ENCODE measurements at places on chromosomes 5 and 9.

DNA sequence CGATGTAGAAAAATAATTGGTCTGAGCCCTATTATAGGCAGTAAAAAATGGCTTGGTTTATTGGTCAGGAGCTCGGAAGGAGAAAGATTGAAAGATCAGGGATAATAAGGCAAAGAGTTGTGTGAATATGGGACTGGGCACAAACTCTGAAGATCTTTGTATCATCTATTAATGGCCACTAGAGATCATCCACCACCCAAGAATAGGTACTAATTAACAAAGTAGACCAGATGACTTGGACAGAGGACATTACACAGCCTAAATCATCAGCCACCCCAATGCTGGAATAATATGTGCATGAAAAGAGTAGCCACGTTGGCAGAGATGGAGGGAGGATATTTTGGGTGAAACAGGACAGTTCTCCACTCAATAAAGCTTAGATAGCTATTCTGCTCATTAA is 364.1 kb downstream of the EFNA5 start:
- DNase-seq = no peak

DNA sequence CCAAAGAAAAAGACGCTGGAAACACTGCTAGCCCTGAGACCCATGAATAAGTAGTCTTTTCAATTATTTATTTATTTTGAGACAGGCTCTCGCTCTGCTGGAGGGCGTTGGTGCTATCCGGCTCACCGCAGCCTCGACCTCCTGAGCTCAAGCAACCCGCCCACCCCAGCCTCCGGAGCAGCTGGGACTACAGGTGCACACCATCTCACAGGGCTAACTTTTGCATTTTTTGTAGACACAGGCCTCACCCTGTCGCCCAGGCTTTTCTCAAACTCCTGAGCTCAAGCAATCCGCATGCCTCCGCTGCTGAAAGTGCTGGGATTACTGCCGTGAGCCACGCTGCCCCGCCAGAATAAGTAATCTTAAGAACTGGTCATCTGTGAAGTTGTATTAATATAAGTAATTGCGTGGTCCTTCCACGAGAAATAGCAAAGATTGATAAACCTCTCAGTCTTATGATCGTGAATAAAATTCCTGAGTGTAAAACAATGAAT is 1.6 kb downstream of the ANXA2R start:
- no peak for DNase-seq

DNA sequence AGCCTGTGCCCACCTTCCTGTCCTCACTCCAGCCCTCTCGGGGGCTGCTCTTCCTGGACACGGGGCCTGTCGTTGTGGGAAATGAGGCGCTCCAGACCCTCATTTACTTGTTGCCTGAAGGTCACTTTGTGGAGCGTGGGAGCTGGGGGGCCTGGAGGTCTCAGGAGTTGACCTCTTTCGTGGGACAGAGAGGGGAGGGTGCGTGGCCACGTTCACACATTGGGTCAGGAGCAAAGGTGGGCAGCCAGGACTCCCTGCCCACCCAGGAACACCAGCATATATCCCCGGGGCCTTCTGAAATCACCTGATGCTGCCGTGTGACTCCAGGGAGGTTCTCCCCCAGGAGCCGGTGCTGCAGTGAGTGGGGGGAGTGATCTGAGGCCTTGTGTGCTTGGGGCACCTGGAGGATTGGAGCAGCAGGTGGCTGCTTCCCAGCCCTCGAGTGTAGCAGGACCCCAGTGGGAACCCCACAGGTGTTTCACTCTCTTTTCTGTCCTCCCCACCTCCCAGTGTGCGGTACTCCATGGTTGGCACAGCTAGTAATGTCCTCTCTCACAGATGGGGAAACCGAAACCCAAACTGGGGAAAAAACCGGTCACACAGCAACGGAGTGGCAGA is 20.3 kb downstream of the NCS1 start:
- DNase-seq = no peak

DNA sequence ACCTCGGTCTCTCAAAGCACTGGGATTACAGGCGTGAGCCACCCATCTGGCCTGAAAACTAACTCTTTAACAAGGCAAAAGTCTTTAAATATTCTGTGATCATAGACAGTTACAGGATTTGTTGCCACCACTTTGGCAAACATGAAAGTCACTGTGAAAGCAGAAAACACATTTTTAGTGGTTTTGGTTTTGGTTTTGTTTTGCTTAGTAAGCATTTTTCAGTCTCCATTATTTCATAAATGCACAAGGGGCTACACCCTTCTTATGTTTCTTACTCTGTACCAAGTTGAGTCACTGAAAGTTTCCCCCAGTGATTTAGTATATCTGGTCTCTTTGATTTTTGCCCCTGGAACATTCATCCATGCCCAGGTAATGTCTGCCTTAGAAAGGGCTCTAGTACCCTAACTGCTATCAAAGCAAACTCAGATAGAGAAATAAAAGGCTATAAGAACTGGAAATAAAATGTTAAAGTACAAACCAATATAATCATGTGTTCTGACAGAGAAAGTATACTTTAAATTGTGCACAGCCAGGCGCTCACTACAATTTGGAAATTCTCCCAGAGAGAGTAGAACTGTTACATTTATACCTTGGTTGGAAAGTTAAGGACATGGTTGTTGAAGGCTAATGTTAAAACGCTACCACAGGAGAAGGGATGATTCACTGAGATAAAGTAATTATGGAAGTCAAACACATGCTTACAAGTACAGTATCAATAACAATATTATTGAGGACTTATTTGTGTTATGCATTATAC is 1022.5 kb upstream of the DMAC1 start:
- DNase-seq = no peak

DNA sequence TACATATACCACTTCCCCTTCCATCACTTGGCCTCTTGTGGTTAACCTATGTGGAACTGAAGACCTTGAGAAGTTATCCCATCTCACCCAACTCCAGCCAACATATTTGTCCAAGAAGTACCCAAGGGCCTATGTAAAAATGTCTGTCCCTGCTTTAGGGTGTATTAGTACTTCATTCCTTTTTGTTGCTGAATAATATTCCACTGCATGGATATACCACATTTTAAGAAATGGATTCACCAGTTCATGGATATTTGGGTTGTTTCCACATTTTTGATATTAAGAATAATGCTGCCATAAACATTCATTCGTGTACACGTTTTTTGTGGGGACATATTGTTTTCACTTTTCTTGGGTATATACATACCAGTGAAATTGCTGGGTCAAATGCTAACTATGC is 28.6 kb downstream of the IDNK start:
- no peak for DNase-seq

GRCh38 chr9:95147452-95148207 is 169.9 kb downstream of the FANCC start:
- DNase-seq = no peak

GRCh38 chr5:40680741-40681362 is 1.1 kb downstream of the PTGER4 start:
- DNase-seq = peak; percentile 41

DNA sequence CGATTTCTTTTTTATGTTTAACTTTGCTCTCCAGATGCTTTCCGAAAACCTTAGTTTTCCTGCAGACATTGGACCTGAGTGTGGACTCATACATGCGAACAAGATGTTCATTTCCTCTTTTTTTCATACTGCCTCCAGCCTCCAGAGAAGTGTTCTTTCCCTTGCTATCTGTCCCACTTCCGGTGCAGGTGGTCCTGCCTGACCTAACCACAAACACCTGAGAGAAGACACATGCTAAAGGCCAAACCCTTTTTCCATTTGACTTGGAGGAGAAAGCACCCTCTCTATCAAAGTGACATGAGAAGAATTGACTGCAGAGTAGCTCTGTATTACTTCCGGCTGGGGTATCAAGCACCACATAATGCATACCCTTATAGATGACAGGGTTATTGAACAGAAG is 334.0 kb downstream of the ARHGEF28 start:
- no peak for DNase-seq

- DNase-seq = no peak
Observed at GRCh38 chr5:170292179-170293104, 5.1 kb downstream of the LCP2 start.

DNA sequence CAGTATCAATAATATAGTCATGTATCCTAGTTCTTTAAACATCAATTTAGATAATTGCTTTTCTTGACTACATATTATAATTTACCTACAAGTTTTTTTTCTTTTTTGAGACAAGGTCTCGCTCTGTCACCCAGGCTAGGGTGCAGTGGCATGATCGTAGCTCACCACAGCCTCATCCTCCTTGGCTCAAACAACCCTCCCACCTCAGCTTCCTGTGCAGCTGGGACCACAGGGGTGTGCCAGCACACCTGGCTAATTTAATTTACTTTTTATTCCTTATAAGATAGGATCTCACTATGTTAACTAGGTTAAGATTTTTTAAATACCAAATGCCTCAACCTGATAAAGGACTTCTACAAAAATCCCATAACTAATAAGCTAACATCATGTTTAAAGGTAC is 21.1 kb downstream of the UIMC1 start:
- DNase-seq = no peak

DNA sequence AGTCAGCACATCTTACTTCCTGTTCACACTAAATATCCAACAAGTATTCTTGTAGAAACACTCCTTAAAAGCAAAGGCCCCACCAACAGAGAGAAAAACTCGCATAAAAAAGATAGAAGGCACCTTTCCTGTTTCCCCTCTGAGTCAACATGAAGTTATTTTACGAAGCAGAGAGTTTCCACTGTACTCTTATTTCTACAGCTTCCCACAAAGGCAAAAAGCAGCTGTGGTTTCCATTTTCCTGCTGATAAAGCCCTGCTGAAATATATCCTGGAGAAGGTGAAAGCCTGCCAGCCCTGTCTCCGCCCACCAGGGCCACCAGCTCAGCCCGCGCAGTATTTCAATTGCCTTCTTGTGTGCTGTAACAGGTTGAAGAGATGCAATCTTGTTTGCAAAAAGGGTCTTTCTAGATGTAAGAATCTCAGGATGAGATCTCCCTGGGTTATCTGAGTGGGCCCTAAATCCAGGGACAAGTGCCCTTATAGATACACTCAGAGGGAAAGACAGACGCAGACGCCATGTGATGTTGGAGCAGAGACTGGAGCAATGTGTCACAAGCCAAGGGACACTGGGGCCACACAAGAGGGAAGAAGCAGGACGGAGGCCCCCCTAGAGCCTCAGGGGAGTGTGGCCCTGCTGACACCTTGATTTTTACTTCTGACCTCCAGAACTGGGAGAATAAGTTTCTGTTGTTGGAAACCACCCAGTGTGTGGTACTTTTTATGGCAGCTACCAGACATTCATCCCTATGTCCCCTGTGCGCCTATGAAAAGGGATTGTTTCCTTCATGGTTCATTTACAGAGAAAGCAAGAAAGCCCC is 19.9 kb downstream of the SEMA4D start:
- DNase-seq = no peak

DNA sequence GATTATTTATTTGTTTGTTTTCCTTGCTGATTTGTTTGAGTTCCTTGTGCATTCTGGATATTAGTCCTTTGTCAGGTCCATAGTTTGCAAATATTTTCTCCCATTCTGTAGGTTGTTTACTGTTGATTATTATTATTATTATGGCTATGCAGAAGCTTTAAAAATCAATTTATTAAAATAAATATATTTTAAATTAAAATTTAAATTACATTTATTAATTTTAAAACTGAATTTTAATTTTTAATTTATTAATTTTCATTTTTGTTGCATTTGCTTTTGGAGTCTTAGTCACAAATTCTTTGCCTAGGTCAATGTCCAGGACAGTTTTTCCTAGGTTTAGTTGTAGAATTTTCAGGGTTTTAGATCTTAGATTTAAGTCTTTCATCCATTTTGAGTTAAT is 50.9 kb downstream of the SVEP1 start:
- DNase-seq = no peak

- no peak for DNase-seq
Observed at GRCh38 chr5:114448481-114448880, 86.6 kb downstream of the KCNN2 start.

DNA sequence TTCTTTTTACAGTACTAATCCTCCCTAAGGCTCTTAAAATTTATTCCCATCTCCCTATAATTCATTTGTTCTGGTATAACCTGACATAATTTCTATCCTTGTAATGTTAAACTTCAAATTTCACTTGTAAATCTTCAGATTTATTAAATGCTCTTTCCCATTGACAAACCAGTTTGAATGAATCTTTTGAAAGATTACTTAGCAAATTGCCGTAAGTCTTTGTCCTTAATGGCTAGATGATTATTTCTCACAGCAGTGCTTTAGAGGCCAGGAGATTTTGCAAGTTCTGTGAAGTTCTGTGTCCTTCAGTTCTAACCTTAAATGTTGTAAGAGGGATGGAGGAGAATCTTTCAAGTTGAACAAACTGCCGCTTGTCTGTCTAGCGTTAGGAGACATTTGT is 4.2 kb downstream of the SLC44A1 start:
- DNase-seq = no peak

DNA sequence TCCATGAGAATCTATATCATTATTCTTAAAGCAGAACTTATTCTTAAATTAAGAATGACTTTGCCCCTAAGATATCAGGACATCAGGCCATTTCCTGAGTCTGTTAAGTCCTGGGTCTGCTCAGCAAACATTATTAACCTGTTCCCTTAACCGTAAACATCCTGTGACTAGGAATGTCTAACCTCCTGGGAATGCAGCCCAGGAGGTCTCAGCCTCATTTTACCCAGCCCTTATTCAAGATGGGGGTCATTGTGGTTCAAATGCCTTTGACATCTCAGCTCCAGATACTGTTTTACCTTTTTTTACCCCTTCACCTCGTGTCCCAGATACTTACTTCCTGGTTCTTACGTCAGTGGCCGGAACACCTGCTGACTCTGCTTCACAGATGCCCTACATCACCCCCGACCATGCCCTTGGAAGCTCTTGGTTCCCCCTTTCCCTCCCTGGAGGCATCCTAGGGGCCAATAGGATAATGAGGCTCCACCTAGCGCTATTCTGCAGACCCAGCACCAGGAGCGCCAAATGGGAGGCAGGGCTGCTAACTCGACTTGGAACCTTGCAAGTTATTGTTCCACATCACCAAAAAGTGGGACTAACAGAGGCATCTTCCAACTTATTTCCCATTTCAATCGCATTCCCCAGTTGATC is 182.5 kb downstream of the MED10 start:
- no peak for DNase-seq

DNA sequence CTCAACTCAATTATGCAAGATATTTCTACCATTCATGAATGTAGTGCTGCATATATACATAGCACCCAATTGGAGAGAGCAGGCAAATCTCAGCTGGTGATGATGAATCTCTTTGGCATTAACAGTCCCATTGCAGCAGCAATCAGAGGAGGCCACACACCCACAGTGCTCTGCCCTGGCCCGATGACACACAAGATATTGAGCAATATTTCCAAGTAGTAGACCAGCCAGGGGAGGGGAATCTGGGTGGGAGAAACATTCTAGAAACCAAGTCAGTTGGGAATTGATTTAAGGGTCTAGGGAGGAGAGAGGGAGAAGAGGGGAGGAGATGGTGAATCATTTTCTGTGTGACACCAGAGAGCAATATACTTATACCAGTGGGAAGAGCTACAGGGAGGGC is 14.9 kb upstream of the C5orf63 start:
- DNase-seq = no peak

DNA sequence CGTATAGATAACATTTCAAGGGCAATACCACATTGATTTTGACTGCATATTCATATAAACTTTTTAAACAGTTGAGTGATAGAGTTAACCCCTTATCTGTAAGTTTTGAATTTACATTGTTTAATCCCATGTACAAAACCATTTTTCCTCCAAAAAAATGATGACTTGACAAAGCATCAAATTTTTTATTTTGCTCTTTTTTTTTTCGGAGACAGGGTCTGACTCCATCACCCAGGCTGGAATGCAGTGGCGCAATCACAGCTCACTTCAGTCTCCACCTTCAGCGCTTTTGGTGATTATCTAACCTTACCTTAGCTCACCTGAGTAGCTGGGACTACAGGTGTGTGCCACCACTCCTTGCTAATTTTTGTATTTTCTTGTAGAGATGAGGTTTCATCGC is 1670.1 kb upstream of the CDH9 start:
- no peak for DNase-seq
